ENCODE measurements at places on chromosomes 5 and 9. TPM values are rescaled to one million over a fixed set of nuclear protein-coding genes. Genes with fewer than 3 reads are reported as not detected.

Gene CDH10
- 0.83 TPM for total RNA-seq

Gene OR1Q1
- total RNA-seq, result not detected

Gene CKMT2
- 11.2 TPM for total RNA-seq

Gene SCAI
- total RNA-seq, result 27.2 TPM

Gene SLC45A2
- total RNA-seq, result not detected

Gene TLX3
- total RNA-seq, result not detected

Gene CNTFR
- total RNA-seq, result 0.44 TPM
